ENCODE measurements at places on chromosomes 3 and 15.

DNA sequence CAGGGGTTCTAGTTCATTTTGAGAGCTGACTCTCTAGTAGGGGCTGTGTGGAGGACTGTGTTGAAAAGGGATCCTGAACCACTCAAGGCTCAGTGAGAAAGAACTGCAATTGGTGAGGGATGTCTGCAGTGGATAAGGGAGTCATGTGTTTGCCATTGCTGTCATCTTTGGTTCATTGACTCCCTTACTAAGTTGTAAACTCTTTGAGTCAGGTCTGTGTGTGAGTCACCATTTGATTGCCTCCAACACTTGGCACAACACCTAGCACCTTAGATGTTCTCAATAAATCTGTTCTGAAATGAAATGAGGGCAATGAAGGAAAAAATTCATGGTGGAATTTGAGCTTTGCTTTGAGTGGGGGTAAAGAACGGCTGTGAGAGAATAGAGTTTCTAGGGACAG lies 51.7 kb downstream of the PLS1 start:
- no peak for DNase-seq

GRCh38 chr3:151382671-151383070 lies 1.9 kb downstream of the P2RY12 start:
- no peak for DNase-seq

DNA sequence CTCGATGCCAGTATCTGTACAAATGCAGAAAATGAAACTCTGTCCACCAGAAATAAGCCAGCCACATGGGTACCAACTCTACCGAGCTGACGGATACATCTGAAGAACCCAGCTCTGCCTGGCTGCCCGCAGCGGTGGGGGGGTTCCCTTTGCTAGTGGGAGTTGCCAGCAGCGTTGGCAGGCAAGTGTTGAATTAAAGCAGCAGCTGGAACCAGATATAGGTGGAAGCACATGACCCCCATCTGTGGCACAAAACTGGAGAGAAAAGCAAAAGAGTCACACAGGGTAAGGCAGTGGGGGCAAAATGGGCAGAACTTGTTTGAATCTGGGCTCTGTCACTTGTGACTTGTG lies 17.9 kb downstream of the CRYGS start:
- DNase-seq, result no peak

DNA sequence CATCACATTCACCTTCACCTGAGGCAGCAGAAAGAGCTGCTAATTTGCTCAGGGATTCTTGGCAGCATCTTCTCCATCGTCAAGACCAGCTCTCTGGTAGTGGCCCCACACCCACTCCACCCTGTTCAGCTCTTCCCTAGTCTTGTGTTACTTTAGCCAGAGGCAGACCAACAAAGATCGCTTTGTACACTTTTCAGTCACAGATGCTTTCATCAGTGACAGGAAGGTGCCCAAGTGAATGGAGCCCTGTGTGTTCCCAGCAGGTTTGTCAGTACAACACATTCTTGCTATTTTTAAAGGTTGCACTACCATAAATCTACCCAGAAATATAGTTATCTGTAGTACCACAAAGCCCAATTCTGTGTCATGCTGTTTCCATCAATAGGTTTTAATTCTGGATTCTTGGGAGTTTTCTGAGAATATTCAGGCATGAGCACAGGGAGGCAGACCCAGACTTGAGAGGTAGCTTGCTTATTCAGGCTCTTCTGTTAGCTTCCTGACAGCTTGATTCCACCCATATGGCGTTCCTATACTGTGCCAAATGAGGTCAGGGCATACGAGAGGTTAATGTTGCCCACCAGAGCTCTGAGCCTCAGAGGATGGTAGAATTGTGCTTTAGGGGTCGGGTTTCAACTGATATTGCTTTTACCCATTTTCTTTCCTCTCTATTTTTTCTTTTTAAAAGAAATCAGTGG lies 109.8 kb upstream of the MANF start:
- DNase-seq, result no peak

DNA sequence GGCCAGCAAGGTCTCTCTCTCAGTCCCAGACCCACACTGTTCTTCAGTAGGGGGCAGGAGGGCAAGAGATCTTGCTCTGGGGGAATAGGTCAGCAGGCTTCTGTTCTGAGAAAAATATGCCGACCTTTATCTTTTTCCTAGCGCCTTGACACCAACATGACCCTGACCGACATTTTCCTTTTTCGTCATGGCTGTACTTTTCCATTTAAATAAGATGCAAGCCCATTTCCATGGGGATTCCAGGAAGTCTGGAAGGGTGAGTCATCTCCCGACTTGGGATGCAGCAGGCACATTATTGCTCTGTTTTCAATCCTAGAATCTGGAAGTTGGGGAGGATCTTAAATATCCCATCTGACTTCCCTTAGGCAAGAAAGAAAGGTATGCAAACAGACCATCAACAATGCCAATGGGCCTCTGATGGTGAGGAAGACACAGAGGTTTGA lies 261.5 kb upstream of the LRTM1 start:
- no peak for DNase-seq

GRCh38 chr3:60698117-60698516 lies 553.1 kb downstream of the FHIT start:
- no peak for DNase-seq

DNA sequence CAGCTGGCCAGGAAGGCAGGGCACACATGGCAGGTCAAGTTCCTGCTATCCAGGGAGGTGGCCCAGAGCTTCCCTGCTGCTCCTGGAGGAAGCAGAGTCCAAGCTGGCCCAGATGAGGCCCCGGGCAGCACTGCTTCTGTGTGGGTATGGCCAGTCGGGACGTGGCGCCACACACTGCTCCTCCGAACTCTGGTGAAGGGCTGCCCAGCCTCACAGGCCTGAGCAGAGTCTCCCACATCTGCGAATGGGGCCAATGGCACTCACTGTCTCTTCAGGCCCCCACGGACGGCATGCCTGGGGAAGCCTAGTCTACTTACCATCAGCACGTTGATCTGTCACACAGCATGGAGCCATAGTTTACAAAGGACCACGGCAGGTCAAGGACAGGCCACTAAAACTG lies 2.5 kb upstream of the PLA2G4F start:
- DNase-seq, result no peak

- DNase-seq, result no peak
These were observed 37.2 kb downstream of the HMG20A start for GRCh38 chr15:77457905-77458265.

- no peak for DNase-seq
These were observed 211.2 kb downstream of the FOXP1 start for GRCh38 chr3:71372241-71372768.

DNA sequence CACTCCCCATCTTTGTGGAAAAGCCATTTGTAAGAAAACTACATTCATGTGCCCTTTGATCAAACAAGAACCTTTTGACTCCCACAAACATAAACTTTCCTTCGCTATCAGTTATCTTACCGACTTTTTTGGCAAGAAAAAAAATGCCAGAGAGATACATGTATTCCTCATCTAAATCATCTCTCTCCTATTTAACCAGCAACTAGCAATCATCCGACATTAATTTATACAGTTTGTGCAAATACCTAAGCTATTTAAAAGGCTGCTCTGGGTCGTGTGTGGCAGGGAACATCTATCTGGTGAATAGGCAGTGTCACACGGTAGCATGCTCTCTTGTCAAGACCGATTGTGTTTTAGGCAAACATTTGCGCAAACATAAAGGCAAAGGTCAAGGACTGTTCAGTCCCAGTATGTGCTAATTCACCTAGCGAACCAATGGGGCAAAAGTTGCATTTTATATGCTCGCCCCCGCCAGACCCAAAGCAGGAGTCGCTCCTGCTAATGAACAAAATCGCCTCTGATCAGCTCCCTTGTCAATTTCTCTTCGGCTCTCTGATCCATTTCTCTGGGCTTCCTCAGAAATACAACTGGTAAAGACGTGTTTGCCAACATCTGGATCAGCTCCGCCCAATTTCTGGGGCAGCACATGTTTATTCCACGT lies 37.7 kb downstream of the ZIC4 start:
- no peak for DNase-seq

- DNase-seq, result no peak
These were observed 167.3 kb downstream of the SLCO3A1 start for GRCh38 chr15:92020804-92021203.

DNA sequence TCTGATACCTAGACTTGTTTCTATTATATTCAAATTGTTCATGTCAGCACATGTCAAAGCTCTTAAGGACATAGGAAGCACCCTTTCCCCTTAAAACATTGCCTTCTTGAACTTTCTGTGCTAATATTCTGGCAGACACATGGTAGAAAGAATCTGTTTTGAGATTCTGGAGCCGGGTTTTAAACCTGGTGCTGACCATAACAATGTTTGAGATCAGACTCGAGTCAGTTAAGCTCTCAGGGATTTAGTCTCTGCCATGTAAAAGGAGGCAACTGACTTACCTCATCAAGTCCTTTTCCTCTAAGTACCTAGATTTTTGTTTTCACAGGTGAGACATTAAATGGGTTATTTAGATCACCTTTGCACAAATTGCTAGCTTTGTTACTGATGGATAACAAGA lies 38.9 kb downstream of the RBMS3 start:
- DNase-seq, result no peak

GRCh38 chr3:124783696-124784095 lies 53.4 kb downstream of the UMPS start:
- DNase-seq, result no peak

DNA sequence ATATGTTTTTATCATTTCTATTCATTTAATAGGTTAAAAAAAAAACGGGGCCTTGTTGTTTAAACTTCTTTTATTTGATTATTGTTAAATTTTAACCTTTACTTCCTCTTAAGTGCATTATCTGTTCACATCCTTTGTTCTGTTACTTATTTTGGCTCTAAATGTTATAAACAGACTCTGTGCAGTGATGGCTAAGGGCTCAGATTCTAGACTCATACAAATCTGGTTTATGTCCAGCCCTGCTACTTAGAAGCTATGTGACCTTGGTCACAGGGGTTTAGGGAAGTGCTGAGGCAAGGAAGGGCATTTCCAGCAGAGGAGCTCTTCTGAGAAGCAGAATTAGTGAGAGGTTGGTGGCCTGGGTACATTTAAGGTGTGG lies 55.3 kb upstream of the VILL start:
- DNase-seq, result no peak

DNA sequence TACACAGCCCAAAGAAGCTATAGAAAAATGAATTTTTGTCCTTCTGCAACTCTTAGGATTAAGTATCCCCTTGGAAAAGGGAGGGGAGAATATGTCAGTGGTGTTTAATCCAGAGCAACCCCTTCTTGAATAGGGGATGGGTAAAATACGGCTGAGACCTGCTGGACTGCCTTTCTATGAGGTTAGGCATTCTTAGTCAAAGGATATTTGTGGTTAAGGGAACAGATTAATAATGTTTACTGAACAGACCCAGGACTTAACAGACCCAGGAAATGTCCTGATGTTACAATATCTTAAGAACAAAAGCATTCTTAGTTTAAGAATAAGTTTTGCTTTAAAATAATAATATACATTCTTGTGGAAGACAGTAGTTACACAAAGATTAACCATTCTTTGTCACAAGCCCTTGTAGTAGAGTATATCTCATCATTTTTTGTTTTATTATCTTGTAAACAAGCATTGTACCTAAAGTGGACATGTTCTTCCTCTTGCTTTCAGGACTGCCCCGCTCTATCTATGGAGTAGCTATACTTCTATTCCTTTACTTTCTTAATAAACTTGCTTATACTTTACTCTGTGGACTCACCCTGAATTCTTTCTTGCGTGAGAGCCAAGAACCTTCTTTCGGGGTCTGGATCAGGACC lies 43.8 kb upstream of the B3GALNT1 start:
- DNase-seq, result no peak

- DNase-seq, result no peak
These were observed 210.0 kb downstream of the MAGI1 start for GRCh38 chr3:65828706-65829105.

DNA sequence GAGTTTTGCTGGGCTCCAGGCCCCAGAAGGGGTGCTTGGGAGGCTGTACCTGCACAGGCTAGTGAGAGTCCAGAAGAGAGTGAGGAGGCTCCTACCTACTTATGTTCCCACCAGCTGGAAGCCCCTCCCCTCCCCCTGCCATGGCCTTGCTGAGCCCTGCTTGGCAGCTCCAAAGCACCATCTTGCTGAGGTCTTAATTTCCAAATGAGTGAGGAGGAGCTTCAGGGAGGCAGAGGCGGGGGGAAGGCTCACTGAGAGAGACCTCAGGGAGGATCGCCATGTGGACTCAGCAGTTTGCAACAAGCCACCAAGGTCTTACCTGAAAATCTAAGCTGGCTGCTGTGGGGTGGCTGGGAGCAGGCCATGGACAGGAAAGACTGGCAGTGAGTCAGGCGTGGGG lies 8.7 kb upstream of the CACNA2D2 start:
- DNase-seq, result no peak

DNA sequence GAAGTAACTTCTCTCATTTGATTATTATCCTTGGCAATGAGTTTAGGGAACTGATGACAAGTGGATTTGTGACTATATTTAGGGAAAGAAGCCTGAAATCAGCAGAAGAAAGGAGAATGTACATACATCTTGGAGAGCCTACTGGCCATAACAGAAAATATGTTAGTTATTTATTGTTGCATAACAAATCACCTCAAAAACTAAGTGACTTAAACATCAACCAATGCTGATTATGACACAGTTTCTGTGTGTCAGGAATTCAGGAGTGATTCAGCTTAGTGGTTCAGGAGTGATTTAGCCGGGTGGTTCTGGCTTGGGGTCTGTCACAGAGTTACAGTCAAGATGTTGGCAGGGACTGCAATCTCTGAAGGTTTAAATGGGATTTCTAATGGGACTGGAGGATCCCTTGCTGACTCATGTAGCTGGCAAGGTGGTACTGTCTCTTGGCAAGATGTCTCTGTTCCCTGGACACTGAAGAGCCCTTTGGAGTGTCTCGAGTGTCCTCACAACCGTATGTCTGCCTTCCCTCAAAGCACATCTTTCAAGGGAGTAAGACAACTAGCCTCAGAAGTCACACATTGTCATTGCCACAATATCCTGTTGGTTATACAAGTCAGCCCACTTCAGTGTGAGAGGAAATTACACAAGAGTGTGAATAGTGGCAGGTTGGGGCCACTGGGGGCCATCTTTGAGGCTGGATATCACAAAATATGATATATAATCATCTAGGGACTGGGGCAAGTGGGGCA lies 248.9 kb downstream of the SV2B start:
- no peak for DNase-seq

DNA sequence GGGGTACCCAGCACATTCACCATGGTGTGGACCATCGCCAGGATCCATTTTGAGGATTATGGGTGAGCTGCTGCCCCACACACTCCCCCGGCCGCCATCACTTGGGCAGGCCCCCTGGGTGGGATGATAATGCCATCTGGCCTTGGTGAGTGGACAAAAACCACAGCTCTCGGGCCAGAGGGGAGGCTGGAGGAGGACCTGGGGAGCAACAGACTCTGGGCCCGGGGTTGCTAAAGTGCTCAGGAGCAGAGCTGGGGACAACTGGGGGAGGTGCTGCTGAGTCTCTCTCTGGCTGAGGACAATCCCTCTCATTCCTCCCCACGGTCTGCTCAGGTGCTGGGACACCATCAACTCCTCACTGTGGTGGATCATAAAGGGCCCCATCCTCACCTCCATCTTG lies 29.0 kb downstream of the VIPR1 start:
- no peak for DNase-seq

- DNase-seq, result no peak
These were observed 114.1 kb upstream of the DNAJC19 start for GRCh38 chr3:181103605-181104004.
